ENCODE measurements at places on chromosomes 7 and 10.

DNA sequence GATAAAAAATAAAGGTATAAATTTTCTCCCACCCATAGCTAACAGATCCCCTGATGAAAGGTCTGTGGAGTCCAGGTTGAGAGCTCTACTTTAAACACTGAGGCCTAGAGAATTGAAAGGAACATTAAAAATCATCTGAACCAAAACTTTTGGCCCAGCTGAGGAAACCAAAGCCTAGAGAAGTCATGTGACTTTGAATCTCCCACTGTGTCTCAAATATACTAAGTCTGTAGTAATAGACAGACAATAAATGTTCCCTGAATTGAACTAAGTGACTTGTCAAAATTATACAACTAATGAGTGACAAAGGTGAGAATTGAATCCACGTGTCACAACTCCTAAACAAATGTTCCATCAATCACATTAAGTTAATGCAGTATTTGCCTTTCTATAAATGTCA is 5.7 kb downstream of the GBX1 start:
- no peak for DNase-seq

- DNase-seq = no peak
Measured at GRCh38 chr7:41682422-41682821, 20.5 kb downstream of the INHBA start.

DNA sequence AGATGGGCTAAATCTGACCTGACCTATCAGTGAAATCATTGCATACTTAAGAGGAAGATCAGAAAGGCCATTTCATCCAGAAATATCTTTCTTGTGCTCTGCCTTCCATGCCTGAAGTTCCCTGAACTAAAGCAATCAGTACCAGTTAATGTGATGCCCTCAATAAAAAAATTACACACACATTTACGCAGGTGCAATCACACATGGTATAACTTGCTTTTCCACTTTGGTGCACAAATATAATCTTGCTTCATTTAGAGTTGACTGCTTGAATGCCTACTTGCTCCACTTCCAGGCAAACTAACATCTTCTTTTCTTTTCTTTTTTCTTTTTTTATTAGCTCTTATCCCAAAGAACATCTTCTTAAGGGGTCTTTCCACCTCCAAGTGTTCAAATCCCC is 58.3 kb upstream of the KIF5B start:
- no peak for DNase-seq

GRCh38 chr10:5943536-5943935 is 33.8 kb downstream of the IL15RA start:
- DNase-seq = no peak

GRCh38 chr10:6579904-6580278 is at the start of gene PRKCQ:
Gene PRKCQ, minus strand, starts transcription at chr10:6580276. Its CDS starts 65,141 bp downstream, at chr10:6515135.
- DNase-seq = no peak

Data from AG09309 (cell line).